ENCODE measurements at places on chromosomes 12 and 14.

DNA sequence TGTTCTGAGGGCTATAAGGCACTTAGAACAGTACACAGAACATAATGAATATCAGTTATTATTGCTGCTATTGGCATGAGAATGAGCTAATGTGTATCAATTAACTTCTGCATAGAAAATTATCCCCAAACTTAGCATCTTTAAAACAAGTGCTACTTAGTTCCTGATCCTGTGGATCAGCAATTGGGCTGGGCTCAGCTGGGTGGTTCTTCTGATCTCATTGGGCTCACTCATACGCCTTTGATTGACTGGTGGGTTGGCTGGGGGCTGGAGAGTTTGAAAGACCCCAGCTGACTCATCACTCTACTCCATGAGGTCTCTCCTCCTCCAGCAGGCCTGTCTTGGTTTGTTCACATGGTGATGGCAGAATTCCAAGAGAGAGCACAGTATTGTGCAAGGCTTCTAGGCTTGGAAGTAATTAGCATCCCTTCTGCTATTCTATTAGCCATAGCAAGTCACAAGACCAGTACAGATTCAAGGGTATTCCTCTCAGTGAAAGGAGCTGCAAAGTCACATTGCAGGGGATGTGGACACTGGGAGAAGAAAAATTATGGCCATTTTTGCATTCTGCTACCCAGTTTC is 27.2 kb upstream of the HSPB8 start:
- no peak for DNase-seq

GRCh38 chr12:124071075-124071443 is 98.0 kb downstream of the ZNF664 start:
- no peak for DNase-seq

- DNase-seq = no peak
Observed at GRCh38 chr12:47396902-47397663, 308.7 kb downstream of the RPAP3 start.

DNA sequence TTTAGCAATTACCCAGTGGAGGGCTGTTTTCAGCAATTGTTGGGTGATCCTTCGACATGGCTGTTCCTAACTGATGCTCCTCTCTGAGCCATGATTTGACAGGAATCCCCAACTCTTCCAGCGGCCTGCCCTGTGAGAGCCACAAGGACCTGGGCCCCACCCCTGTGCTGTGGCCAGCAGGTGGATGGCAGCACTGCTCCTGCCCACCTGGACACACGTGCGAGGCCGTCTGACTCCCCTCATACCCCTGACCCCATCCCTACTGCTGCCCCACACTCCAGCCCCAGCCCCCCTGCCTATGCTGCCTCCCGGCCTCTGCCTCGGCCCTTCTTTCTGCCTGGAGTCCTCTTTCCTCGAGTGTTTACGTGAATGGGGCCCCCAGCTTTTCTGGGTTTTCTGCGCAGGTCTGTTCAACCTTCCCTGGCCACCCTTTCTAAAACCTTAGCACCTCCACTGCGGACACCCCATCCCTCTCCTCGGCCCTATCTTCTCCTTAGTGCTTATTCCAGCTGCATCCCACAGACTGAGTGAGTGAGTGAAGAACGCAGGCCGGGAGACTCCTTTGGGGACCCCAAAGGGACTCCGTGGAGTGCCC is 111.4 kb downstream of the DICER1 start:
- no peak for DNase-seq

- no peak for DNase-seq
Observed at GRCh38 chr12:45644541-45644940, 85.0 kb upstream of the ARID2 start.

DNA sequence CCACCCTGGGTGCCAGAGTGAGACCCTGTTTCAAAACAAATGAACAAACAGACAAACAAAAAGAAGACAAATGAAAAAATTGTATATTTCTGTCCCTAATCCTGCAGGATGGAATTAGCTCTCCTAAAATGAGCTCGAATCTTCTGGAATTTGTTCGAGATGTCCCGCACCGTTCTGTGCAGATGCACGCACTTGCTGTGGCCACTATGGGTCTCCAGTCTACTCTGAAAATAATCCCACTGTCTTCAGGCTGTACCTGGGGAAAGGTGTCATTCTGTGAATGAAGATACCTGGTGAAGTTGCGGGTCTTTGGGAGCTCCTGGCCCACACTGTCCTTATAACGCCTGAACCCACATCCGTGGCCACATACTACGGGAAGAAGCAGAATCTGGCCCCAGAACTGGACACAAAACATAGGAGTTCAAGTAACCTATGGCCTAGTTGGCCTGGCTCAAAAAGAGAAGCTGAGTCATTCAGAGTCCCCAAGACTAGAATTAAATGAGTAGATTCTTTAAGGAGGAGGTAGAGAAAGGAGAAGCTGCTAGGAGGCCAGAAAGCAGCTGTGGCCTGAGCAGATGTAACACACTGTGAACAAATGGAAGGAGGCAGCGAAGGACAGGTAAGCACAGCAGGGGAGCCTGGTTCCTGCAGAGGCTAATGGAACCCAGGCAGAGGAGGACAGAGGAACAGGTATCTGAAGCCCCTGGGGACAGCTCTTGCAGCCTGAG is 108.6 kb downstream of the FOXN3 start:
- DNase-seq = no peak

All from T47D (cell line).